ENCODE measurements at places on chromosomes 5 and 9.

- DNase-seq = no peak
These were observed 32.0 kb downstream of the GTF3C4 start for GRCh38 chr9:132702254-132702653.

GRCh38 chr9:127349483-127350113 is 47.4 kb upstream of the SLC2A8 start:
- DNase-seq = no peak

DNA sequence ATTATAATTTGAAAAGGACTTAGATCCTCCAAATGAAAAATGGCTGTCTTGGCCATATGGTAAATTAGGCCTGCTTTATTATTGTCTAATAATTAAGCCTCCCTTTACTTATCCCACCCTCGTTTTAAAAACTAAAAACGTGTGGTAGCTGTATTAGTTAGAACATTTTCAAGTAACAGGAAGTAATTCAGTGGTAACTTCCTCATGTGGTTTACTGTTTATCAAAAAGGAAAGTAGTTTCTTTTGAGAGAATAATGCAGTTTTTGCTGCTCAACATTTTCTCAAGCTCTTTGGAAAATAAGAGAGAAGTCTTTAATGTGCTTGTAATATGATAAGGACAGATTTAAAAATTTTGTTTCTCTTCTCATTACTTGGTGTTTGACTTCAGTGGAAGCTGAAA is 26.0 kb downstream of the ZCCHC7 start:
- DNase-seq = no peak

DNA sequence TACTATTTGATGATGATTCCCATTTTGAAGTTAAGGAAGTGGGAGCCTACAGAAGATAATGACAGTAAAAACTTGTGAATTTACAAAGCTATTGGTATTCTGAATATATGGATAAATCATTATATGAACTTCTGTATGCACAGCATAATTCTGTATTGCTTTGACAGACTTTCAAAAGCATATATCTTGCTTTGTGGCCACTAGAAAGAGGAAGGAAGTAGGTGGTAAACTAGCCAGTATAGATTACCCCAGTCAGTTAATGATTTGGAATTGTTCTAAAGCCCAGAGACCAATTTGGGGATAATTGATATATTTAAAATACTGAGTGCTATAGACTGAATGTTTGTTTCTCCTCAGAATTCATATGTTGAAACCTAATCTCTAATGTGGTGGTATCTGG is 53.0 kb downstream of the NR2F1 start:
- DNase-seq = no peak

- no peak for DNase-seq
These were observed 378.7 kb downstream of the ENC1 start for GRCh38 chr5:74261866-74262265.

DNA sequence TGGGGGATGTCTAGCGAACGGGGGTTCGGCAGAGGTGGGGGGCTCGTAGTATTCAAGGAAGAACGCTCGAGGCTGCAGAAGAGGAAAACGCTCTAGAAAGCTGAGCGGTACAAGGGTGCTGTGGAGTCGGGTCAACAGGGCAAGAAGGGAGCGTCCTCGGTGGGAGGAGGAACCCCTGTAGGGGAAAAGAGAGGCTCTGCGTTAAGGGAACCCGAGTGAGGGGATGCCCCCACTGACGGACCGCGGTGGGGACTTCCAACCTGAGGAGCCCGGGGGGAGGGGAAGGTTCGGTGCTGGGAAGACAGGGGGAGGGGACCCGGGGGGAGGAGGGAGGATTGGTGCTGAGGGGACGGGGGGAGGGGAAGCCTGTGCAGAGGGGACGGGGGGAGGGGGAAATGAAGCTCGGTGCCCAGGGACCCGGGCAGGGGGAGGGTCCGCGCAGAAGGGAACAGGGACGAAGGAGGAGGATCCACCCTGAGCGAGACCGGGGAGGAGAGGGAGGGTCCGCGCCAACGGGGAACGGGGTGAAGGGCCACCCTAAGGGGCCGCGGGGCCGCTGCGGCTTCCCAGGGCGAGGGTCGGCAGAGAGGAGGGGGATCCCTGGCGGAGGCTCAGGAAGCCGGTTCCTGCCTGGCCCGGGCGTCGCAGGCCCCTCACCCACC is 621 bp downstream of the NR6A1 start:
- peak; percentile 15 for DNase-seq

GRCh38 chr5:154197801-154198491 is 7.4 kb downstream of the GALNT10 start:
- DNase-seq = peak; percentile 81

GRCh38 chr5:154147666-154148065 is 42.9 kb upstream of the GALNT10 start:
- no peak for DNase-seq

GRCh38 chr9:98285446-98285845 is 30.0 kb upstream of the TBC1D2 start:
- DNase-seq = no peak

DNA sequence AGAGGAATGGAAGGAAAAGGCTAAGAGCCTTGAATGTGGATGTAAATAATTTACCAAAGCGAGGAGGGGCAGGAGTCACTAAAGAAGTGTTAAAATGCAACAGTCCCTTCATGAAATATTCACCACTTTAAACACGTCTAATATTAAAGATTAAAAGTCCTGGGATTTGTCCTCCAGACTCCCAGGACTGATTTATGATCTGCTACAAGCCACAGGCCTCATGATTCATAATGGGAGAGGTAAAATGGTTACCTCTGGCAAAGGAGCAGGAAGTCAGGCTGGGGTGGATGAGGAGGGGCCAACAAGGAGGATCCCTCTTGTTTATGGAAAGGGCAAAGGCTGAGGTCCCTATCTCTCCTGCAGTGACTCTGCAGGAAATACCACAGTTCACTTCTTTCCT is 292.4 kb downstream of the TRIM32 start:
- no peak for DNase-seq
